ENCODE measurements at places on chromosomes 3 and 15.
A peak's percentile ranks its signal among the peaks of the same experiment; 100 is the strongest.

DNA sequence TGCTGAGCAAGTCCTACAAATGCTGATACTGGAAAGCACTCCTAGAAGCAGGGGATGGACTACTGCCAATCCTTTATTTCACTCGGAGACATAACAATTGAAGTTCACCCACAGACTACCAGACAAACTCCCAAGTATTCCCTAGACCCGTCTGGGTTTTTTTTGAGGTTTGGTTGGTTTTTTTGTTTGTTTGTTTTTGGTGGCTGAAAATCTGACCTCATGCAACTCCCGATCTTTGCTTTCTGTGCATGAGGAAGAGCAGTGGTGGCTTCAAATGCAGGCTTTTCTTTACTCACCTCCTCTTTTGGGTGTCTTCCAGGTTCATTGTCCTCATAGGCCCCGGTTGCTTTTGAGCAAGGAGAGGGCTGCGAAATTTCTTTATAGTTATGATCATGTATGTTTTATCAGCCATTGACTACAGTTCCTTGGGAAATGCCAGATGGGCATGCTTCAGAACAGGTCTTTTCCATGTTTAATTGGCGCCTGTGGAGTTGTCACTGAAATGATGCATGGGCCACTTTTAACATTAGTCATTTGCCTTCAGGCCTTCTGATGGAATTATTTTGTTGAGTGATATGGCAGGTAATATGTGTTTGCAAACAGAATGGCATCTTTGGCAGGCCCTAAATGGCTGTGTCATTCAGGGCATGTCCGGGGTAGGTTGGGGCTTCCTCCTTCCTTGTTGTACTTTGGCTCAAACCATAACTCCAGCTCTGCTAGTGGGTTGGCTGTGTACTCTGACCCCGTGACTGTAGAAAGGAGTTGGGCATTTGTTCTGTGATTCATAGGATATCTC lies 81.3 kb upstream of the ZBED2 start:
- no peaks in the 10 kb centered on the region for H3K27me3 ChIP-seq
- H3K36me3 ChIP-seq, result no peaks in the 10 kb centered on the region
- DNase-seq, result peak; percentile 91
- no peak overlapping the region for H3K4me3 ChIP-seq
- peaks cover 22% of the 10 kb centered on the region for H3K4me1 ChIP-seq

DNA sequence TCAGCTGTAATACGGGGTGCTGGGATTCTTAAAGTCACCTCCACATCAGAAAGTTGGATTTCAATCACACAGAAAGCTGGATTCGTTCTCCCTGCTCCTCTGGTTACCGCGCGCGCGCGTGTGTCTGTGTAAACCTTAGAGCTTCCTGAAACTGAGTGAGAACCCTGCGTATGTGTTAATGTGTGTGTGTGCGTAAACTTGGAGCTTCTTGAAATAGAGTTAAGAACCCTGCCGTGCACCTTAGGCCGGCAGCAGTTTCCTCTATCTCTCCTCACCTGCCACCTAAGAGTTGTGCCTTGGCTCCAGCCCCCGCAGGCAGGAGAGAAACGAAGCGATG lies 531 bp downstream of the LZTFL1 start:
- peaks cover 4% of the 10 kb centered on the region for H3K4me1 ChIP-seq
- H3K4me3 ChIP-seq, result peak overlapping the region; percentile 92
- no peaks in the 10 kb centered on the region for H3K27me3 ChIP-seq
- H3K27ac ChIP-seq, result no peak overlapping the region

DNA sequence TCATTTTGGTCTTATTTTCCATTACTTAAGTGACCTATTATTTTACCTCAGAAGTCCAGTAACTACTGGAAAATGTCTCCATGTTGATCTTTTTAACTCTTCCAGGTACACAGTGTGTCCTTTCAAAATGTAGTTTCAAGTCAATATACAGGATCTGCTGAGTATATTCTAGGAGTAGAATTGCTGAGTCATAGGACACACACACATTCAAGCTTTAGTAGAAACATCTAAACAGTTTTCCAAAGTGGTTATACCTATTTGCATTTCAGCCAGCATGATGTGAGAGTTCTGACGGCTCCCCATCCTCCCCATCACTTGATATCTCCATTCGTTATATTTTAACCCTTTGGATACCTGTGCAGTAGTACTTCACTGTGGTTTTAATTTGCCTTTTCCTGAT lies 271.9 kb downstream of the MCTP2 start:
- H3K36me3 ChIP-seq, result no peaks in the 10 kb centered on the region
- H3K4me3 ChIP-seq, result no peak overlapping the region
- no peaks in the 10 kb centered on the region for H3K4me1 ChIP-seq
- no peaks in the 10 kb centered on the region for H3K27me3 ChIP-seq

DNA sequence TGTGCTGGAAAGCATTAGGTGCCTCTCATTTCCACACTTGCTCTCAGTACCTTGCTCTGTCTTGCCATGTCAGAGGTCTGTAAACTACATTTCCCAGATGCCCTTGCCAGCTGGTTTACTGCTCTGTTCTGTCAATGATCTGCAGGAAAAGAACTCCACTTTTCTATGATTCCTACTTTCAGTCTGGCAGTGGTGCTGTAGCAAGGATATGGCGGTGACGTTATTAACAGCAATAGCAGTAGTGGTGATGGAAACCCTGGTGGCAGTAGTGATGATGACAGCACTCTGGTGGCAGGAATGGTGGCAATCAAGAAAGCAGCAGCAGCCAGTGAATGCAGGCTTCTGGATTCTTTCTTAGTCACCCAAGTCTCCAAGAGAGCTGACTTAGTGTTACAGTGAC lies 665.2 kb downstream of the DIPK2A start:
- DNase-seq, result peak; percentile 31
- no peaks in the 10 kb centered on the region for H3K4me1 ChIP-seq
- no peaks in the 10 kb centered on the region for H3K36me3 ChIP-seq
- H3K4me3 ChIP-seq, result no peak overlapping the region
- H3K27ac ChIP-seq, result no peak overlapping the region

DNA sequence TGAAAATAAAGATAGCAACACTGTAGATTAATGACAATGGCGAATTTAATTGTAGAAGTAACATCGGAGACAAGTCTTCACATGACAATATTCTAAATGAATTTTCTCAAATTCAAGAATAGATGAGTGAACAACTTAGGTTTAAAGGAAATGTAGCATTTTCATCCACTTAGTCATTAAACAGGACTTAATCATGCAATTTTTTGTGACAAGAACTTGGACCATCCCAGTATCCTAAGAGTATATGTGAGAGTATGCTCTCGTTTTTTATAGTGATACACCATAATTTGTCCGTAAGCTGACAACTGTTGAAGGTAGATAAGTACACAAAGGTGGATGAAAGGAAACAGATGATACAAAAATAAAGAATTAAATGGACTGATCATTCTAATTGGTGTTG lies 81.5 kb downstream of the DLG1 start:
- H3K4me3 ChIP-seq, result no peak overlapping the region
- H3K4me1 ChIP-seq, result no peaks in the 10 kb centered on the region
- no peak overlapping the region for H3K27ac ChIP-seq

GRCh38 chr3:14145236-14145635 lies 20.4 kb downstream of the TMEM43 start:
- peaks cover 72% of the 10 kb centered on the region for H3K36me3 ChIP-seq
- no peak for DNase-seq
- peak overlapping the region; percentile 58 for H3K27ac ChIP-seq
- H3K27me3 ChIP-seq, result no peaks in the 10 kb centered on the region
- no peak overlapping the region for H3K4me3 ChIP-seq
- H3K4me1 ChIP-seq, result peaks cover 22% of the 10 kb centered on the region

- DNase-seq, result no peak
- H3K4me1 ChIP-seq, result no peaks in the 10 kb centered on the region
- no peaks in the 10 kb centered on the region for H3K27me3 ChIP-seq
- H3K4me3 ChIP-seq, result no peak overlapping the region
- no peak overlapping the region for H3K27ac ChIP-seq
- no peaks in the 10 kb centered on the region for H3K36me3 ChIP-seq
Measured at GRCh38 chr3:126114443-126115386, 30.8 kb upstream of the SLC41A3 start.

DNA sequence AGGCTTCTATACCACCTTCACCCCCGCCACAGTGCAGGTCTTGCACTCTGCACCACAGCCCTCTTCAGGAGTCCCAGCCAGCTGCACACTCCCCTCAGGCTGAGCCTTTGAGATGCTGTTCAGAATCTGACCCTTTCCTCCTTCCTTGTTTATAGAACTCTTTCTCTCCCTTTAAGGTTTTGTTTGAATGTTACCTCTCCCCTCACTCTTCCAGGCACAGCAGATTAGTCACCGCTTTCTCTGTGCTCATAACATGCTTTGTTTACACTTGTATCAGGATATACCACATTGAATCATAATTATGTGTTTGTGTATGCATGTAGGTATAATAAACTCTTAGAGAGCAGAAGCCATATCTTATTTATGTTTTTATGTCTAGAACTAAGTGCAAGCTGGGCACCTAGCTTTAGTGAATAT lies 168.4 kb upstream of the BCL6 start:
- H3K27ac ChIP-seq, result no peak overlapping the region
- no peaks in the 10 kb centered on the region for H3K27me3 ChIP-seq
- H3K36me3 ChIP-seq, result no peaks in the 10 kb centered on the region
- peak; percentile 37 for DNase-seq
- H3K4me3 ChIP-seq, result no peak overlapping the region
